ENCODE measurements at places on chromosomes 5 and 9.

DNA sequence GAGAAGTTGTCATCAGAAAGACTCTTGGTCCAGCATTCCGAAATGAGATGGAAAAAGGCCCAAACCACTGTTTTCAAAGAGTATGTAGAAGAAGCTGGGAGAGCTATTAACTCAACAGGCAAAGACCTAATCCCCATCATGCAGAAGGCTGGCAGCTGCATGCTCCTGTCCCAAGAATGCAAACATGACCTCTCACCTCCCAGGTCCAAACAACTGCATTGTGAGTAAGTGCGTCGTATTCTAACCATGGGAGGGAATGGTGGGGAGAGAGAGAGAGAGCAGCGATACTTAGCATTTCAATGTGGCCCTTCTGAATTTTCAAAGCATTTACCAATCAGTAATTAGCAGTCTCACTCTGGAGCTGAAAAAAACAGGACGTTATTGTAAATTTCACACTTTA lies 27.6 kb downstream of the TRPC7 start:
- no peak for DNase-seq

DNA sequence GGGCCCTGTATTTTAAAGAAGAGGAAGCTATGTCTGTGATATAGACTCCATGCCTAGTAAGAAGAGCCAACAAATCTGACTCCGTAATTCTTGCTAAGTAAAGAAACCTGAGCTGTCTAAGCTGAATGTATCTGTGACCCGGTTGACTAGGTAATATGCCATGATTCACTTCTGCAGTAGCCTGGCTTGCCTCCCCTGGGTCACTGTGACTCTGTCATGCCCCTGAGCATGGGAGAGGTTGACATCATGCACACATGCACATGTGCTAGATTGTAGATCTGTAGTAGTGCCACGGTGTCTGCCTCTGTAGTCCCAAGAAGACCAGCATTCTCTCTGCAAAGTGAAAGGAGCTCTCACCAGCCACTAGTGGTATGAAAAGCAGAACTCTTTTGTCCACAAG lies 9.1 kb downstream of the SLC22A5 start:
- DNase-seq, result no peak

- no peak for DNase-seq
These were observed 611.2 kb downstream of the NR2F1-AS1 start for GRCh38 chr5:92969781-92970237.

DNA sequence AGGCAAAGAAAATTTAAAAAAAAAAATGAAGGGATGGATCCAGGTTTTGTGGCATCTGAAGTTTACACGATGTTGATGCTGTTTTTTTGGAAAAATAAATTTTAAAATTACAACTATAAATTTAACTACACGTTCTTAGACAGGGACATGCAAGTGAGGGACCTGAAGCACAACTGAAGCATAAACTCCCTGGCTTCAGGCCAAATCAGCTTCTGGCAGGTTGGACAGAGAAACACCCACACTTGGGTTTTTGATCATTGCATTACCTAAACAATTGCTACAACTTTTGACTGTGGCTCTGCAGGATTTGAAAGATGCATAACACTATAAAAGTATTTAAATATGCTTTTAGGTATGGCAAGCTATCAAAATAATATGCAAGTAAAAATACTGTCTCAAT lies 1318.3 kb upstream of the DMAC1 start:
- no peak for DNase-seq

DNA sequence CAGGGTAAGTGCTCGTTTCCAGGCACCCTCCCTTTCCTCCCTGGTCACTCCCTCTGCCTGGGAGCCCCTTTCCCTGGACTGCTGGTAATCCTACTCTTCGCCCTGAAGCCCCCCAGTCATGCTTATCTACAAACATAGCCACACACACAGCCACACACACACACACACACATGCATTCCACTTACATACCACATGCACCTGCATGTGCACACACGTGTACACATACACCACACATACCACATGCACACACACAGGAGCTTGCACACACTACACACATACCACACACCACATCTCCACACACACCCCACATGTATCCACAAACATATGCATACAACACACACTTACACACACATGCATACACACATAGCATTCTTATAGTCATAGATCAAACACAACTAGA lies 358.5 kb downstream of the GADD45G start:
- DNase-seq, result no peak

GRCh38 chr9:26939955-26940711 lies 6.9 kb downstream of the PLAA start:
- no peak for DNase-seq

DNA sequence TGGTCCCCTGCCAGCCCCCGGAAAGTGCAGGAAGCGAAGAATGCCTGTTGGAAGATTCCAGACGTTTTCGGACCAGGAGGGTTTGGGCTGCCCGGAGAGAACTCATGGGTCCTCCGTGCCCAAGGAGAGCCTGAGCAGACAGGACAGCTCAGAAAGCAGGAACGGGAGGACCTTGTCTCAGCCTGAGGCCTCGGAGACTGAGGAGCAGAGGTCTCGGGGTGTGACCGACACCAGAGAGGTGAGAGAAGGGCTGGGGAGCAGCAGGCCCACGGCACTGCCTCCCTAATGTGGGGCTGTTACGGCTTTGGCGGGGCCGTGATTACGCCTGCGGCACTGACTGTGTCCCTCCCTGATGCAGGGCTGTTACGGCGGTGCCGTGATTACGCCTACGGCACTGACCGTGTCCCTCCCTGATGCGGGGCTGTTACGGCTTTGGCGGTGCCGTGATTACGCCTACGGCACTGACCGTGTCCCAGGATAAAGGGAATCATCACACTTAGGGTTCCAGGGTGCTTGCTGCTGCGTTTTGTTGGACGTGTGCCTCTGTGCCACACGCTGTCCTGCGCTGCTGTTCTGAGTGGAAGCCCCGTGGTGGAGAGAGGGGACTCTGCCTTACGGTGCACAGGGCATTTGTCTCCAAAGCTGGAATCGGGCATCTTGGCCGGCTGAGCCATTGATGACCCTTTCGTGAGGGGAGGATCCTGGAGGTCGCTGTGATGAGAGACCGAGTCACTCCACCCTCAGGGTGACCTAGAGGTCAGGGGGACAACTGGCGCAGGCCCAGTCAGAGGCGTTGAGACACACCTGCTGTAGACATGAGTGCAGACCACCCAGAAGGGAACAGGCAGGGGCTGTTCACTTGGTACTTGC lies 25.7 kb downstream of the CEP72 start:
- DNase-seq, result no peak

DNA sequence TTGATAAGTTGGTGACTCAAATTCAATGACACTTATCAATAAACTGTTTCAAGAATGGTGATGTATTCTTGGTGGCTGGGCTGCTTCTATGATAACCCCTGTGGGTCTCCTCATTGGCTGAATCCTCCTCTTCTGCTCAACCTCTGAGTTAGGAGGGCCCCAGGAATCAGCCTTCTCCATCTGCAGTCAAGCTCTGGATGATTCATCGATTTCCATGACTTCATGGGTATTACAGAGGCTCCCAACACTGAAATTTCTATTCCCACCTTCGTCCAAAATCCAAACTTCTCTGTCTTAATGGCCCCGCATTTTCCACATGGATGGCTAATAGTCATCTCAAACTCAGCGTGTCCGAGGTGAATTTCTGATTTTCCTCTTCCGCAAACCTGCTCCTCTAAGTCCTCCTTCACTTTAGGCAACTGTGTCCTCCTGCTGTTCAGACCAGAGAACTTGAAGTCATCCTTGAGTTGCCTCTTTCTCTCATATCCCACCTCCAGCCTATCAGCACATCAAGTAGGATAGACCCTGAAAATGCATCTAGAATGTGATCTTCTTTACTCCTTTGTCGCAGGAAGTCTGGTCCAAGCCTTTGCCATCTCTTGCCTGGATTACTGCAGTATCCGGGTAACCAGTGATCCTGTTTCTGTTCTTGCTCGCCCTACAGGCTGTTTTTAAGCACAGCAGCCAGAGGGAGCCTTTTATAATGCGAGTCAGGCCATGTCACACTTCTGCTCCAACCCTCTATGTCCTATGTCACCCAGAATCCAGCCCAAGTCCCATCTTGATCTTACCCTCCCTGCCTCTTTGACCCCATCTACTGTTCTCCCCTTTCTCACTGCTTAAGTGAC lies 41.4 kb upstream of the IL7R start:
- DNase-seq, result peak; percentile 30

- no peak for DNase-seq
These were observed 69.6 kb upstream of the TGFBR1 start for GRCh38 chr9:99035313-99035712.

DNA sequence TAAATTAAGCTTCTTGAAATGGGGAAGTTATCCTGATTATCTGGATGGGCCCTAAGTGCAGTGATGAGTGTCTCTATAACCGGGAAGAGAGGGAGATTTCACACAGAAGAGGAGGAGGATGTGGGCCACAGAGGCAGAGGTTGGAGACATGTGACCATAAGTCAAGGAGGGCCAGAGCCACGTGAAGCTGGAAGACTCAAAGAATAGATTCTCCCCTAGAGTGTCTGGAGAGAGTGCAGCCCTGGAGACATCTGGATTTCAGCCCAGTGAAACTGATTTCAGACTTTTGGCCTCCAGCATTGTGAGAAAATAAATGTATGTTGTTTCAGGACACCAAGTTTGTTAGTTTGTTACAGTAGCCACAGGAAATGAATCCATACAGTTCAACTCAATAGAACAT lies 442.9 kb downstream of the NTRK2 start:
- no peak for DNase-seq

DNA sequence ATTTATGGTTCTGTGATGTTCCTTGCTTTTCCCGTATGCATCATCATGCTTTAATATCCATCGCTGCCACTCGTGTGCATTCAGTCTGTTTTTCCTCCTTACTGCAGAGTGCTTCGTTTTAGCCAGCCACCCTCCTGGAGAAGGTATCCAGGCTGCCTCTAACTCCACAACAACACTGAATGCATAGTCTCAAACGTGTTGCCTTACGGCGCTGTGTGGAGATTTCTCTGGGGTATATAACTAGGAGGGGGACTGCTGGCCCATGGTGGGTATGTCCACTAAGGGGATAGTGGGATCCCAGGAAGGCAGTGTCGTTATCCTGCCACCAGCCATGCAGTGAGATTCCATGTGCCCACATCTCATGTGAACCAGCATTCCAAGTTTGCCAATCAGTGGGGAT lies 16.4 kb downstream of the BTNL9 start:
- no peak for DNase-seq

DNA sequence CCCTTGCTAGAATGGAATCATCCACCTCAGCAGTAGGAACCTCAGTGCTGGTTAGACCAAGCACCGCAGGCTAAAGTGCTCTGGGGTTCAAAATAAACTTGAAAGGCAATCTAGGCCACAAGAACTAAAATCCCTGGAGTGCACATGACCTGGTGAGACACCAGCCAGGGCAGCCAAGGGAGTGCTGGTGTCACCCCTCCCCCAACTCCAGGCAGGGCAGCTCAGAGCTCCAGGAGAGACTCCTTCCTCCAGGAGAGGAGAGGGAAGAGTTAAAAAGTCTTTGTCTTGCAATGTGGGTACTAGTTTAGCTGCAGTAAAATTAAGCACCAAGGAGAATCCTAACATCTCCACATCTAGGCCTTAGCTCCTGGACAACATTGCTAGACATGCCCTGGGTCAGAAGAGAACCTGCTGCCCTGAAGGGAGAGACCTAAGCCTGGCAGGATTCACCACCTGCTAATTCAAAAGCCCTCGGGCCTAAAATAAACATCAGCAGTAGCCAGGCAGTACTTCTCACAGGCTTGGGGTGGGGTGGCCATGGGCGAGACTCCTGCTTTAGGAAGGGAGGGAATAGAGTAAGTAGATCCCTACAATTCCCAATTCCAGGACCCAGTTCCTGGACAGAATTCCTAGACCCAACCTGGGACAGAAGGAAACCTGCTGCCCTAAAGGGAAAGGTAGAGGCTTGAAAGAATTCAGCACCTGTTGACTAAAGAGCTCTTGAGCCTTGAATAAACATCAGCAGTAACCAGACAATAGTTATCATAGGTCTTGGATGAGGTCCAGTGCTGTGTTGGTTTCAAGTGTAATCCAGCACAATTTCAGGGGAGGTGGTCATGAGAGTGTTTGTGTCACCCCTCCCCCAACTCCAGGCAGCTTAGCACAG lies 25.8 kb downstream of the UGT3A2 start:
- DNase-seq, result no peak

DNA sequence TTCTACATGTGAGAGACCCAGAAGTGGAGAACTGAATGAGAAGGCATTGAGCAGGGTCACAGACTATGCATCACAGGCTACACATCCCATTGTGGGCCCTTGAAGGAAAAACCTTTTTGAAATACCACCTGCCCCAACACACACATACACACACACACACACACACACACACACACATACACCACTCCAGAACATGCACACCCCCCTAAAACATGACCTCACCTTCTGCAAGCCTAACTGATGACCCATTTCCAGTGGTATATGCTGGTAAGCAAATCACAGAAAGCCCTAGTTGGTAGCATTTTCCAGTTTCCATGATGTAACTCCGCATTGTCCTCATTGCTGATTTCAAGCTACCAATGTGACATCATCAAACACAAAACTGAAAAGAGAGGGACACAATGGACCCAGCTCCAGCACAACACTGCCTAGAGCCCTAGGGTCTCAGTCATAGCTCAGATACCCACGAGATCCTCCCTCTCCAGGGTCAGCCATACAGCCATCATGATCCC lies 36.4 kb downstream of the THBS4 start:
- no peak for DNase-seq

DNA sequence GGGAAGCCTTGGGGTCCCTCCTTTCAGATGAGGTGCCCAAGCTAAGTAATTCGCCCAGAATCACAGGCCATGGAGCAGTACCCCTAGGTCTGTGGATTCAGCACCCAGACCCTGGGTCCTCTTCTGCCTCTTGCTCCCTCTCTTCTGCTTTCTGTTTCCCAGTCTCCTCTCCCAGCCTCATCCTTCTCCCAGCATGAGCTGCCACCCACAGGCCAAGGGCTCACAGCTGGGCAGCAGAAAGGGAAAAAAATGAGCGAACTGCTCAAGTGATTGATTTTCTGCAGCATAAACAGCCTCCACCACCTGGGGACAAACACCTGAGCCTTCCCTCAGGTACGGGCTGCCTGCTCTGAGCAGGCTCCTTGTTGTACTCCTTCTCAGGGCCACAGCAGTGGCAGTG lies 113.9 kb upstream of the SAP30L start:
- DNase-seq, result no peak

GRCh38 chr9:20632705-20633104 lies 10.4 kb upstream of the MLLT3 start:
- no peak for DNase-seq

GRCh38 chr5:95068289-95068910 lies 216.5 kb downstream of the MCTP1 start:
- DNase-seq, result no peak

DNA sequence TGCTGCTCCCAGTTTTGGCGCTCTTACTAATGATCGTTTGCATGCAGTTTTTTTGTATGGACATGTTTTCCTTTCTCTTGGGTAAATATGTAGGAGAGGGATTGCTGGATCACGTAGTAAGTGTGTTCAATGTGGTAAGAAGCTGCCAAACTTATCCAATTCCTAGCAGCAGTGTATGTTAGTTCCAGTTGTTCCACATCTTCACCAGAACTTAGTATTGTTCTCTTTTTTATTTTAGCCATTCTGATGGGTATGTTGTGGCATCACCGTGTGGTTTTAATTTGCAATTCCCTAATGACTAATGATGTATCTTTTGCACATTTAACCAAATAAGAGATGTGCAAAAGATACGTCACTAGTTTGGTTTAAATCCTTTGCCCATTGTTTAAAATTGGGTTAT lies 65.9 kb downstream of the IPPK start:
- no peak for DNase-seq

Measured in WTC11 (cell line).